Stimulated activated CD4-positive, alpha-beta T cell treated with anti-CD3 and anti-CD28 coated beads, TNF-alpha, amount 100 ng/mL, for 4 hours (primary cell): ENCODE measurements at places on chromosomes 7 and 10.

GRCh38 chr7:101875283-101875846 lies 57.9 kb downstream of the CUX1 start:
- DNase-seq: no peak

GRCh38 chr10:112875476-112876267 lies 74.4 kb upstream of the TCF7L2 start:
- no peak for DNase-seq

GRCh38 chr10:19325581-19325980 lies 277.0 kb downstream of the MALRD1 start:
- DNase-seq: no peak

DNA sequence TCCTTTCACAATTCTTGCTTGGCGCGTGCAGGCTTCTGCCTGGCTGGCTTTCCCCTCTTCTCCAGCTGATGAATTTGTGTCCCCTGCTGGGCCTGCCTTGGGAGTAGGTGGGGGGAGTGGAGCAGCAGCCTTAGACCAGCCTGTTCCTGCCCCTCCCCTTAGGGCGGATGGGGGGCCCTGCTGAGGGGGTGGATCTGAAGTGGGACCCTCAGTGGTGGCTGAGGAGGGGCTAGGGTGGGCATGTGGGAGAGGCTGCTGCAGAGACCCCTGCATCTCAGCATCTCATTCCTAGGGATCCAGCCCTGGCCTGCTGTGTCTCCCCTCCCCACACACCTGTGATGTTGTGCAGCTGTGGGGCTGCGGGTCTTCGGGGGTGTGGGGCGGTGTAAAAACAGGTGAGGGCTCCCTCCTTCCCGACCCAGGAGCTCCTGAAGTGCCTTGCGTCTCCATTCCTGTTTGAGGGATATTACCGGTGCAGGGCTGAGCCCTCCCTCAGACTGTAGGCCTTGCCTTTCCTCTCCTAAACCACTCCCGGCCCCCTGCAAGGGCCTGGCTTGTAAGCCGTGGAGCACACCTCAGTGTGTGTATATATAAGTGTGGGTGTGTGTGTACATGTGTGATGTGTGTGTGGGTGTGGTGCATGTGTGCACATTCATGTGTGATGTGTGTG lies 24.7 kb downstream of the ADCYAP1R1 start:
- no peak for DNase-seq

DNA sequence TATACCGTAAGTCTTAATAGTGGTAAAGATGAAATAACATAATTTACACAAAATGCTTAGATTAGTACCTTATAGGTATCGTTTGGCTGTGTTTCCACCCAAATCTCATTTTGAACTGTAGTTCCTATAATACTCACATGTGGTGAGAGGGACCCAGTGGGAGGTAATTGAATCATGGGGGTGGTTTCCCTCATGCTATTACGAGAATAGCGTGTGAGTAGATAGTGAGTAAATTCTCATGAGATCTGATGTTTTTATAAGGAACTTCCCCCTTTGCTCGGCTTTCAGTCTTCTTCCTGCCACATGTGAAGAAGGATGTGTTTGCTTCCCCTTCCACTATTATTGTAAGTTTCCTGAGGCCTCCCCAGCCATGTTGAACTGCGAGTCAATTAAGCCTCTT lies 426.3 kb upstream of the POT1 start:
- DNase-seq: no peak

DNA sequence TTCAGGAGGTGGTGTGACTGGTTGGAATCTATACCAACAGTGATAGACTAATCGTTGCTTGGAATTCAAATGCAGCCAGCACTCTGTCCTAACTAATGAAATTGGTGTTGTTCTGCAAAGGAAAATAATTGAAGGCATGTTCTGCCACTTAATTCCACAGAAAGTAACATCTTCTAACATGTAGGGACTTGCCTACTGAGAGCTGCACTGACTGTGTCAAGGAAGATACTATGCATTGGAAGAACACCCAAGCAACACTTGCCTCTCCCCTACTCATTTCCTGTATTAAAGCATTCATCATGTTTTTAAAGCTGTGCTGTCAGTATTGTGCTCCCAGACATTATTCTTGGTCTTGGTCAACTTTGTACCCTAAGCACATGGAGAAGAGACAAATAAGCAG lies 2.7 kb upstream of the CYP3A7 start:
- DNase-seq: no peak

DNA sequence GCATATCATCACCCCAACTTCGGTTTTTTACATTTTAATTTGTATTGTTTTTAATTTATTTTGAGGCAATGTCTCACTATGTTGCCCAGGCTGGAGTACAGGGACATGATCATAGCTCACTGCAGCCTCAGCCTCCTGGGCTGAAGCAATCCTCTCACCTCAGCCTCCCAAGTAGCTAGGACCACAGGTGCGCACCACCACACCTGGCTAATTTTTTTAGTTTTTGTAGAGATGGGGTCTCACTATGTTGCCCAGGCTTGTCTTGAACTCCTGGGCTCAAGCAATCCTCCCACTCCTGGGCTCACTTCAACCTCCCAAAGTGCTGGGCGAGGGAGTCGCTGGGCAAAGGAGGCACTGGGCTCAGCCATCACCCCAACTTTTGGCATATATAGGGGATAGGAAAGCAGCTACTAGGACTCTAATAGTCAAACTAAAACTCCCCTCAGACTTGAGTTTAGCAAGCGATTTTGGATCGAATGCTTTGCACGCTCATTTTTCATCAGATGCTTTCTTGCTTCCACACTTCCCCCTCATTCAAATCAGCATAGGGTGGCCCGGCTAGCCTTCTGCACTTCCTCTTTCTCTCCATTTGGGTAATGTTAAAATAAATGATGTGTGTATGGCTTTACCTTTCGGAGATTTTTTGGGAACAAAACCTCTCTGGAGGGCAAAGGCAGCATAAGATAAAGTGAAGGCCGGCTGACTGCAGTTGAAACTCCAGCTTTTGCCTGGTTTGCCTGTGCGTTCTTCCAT lies 20.8 kb upstream of the NMT2 start:
- DNase-seq: no peak

DNA sequence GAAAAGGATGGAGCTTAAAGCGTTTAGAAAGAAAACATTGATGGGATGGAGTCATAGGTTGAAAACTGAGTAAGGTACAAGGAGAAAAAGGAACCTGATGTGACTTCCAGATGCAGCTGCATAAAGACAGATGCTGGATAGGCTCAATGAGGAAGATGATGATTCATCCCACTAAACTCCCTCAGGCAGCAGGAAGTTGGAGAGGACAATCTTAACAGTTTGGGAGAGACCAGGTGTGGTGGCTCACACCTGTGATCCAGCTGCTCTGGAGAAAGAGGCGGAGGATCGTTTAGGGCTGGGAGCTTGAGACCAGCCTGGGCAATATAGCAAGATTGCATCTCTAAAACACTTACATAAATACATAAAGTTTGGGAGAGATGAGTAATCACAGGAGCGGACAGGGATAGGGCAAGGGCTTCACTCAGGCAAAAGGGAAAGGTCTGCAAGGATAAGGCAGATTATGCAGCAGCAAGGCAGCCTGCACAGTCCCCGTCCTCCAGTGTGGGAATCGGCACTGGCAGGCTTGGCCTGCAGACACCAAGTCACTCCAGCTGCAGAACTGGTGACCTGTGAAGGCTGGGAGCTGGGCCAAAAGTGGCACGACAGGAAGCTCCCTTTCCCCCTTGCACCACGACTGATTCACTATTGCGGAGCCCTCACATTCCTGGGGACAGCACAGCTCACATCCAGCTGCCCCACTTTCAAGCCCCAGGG lies 438.5 kb downstream of the GRID1 start:
- DNase-seq: no peak

GRCh38 chr10:47092831-47093230 lies 181.6 kb downstream of the PTPN20 start:
- DNase-seq: no peak

DNA sequence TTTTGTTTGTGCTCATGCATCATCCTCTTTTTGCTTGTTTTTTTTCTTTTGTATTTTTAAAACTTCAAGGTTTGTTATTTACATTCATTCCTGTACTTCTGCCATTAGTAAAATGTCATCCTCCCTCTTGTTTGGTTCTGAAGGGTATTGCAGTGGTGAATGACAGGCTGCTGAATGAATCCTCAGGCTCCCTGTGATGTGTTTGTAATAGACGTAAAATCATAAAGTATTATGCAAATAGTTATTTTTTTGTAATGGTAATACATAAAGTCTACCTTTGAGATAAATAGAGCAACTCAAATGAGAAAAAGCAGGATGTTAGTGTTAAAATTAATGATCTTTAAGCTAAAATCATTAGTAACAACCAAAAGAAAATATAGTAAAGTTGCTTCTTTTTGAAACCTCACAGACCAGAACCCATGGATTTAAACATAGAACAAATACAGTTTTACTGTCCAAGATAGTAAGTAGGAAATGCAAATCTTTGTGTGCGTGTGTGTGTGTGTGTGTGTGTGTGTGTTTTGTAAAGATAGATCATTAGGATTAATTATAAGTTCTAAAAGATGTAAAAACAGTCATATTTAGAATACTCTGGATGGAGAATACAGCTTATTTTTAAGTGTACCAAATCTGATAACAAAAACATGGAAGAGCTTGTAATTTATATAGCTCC lies 4.5 kb downstream of the GLCCI1 start:
- no peak for DNase-seq

- DNase-seq: no peak
These were observed 11.5 kb downstream of the NPFFR1 start for GRCh38 chr10:70271996-70272924.

- DNase-seq: no peak
These were observed 88.5 kb downstream of the ADCY1 start for GRCh38 chr7:45662540-45663166.

GRCh38 chr10:19791032-19791431 lies 25.2 kb upstream of the PLXDC2 start:
- no peak for DNase-seq

- no peak for DNase-seq
These were observed 7.1 kb downstream of the FGFR2 start for GRCh38 chr10:121591186-121591585.

DNA sequence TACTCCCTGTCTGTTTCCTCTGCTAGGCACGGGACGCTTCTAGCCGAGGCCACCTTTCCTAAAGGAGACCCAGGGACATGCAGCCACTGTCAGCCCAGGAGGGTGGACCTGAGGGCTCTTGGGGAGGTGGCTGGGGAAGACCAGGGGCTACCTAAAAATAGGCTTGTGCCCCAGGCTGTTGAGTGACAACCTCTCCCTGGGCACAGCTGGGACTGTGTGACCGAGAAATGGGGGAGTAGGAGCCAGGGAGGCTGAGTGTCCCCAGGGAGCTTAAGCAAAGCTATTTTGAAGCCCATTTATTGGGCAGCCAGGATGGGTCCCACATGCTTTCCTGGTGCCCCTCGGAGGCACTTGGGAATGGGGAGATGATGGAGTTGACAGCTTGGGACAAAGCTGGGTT lies 63.8 kb downstream of the CALML3 start:
- no peak for DNase-seq

GRCh38 chr7:7080802-7081201 lies 101.5 kb upstream of the C1GALT1 start:
- no peak for DNase-seq

GRCh38 chr7:118281196-118281595 lies 56.7 kb downstream of the ANKRD7 start:
- no peak for DNase-seq

GRCh38 chr7:117837841-117838240 lies 35.4 kb downstream of the CTTNBP2 start:
- no peak for DNase-seq

DNA sequence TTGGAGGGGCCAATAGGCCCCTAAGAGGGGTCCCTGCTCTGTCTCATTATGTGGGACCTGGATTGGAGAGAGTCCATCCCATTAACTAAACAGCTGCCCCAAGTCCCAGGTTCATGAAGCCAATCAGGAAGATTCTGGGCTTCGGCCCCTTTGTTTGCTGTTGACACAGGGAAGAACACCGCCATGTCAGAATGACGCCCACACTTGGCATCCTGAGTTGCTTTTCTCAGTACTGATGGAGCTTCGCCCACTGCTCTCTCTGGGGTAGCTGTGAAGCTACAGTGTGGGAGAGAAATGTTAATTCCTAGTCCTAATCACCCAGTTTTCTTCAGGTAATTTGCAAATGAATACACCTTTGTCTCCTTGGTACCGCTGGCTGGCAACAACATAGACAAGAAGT lies 264.7 kb downstream of the GLRX3 start:
- no peak for DNase-seq

DNA sequence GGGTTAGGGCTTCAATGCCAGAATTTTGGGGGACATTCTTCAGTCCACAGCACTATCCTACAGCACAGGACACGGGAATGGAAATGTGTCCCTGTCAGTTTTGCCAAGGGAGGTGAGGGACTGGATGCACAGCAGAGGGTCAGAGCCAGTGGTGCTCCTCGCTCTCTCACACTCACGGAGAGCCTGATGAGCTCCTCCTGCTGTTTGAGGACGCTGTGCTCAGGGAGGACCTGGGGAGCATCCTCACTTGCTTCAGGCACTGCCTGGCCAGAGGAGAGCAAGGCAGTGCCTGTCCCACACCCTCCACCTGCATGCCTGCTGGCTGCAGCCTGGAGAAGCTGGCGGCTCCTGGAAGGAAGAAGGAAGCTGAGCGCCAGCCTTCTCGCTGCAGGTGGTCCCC lies 58.6 kb downstream of the RAMP3 start:
- DNase-seq: no peak

- DNase-seq: no peak
These were observed 150.0 kb upstream of the PRR15 start for GRCh38 chr7:29413626-29414136.

GRCh38 chr10:84176836-84177474 lies 3.4 kb downstream of the GPR15LG start:
- DNase-seq: no peak

DNA sequence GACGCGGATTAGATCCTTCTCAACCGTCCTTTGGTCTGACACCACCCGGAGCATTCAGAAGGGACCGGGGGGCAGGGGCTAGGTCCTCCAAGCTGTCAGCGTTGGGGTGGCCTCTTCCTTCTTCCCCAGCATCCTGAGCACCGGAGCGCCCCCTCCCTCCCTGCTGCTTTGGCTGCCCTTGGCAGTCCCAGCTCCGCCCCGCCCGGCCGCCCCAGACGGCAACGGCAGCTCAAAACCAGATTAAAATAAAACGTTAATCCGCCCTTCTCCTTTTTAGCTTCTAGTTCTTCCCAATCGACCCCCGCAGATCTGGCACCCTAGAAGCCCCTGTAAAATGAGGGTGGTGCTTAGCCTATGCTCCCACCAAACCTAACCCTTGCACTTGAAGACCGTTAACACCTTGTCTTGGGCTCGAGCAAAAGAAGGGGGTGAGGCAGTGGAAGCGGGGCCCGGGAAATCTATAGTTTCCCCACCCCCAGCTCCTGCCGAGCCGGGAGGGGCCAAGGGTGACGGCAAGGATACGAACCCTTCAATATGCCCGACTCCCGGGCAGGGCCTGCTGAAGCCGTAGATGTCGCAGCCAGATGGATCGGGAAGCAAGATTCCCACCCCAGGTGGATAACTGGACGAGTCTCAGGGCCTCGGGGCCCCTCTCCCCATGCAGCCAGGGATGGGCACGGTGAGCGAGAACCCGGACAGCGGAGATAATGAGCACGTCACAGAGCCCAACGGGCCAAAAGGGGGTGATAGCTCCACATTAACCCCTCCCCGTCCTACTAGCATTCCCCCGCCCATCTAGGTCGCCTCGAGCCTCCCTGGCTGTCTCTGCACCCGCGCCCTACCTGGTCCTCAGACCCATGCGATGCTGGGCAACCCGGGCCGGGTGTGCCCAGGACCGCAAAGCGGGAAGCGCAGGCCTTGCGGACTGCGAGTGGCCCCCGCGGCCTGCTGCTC lies 169.7 kb downstream of the NRF1 start:
- no peak for DNase-seq
